ENCODE measurements at places on chromosomes 2 and 18.

DNA sequence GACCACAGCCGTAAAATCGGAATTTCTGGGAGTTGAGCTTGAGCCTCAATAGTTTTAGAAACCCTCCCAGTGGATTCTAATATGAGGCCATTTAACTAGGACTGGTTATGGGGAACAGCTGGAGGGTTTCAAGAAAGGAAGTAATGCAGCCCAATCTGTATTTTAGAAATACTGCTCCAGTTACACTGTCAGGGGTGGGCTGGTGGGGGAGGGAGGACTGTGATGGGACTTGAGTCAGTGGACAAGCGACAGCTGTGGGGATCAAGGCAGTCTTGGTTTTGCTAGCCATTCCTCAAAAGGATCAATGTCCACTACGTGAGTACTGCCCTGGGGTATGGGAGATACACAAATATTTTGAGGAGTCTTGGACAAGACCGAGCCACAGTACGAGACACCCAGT, 34.8 kb downstream of the ASB1 start:
- DNase-seq, result no peak

DNA sequence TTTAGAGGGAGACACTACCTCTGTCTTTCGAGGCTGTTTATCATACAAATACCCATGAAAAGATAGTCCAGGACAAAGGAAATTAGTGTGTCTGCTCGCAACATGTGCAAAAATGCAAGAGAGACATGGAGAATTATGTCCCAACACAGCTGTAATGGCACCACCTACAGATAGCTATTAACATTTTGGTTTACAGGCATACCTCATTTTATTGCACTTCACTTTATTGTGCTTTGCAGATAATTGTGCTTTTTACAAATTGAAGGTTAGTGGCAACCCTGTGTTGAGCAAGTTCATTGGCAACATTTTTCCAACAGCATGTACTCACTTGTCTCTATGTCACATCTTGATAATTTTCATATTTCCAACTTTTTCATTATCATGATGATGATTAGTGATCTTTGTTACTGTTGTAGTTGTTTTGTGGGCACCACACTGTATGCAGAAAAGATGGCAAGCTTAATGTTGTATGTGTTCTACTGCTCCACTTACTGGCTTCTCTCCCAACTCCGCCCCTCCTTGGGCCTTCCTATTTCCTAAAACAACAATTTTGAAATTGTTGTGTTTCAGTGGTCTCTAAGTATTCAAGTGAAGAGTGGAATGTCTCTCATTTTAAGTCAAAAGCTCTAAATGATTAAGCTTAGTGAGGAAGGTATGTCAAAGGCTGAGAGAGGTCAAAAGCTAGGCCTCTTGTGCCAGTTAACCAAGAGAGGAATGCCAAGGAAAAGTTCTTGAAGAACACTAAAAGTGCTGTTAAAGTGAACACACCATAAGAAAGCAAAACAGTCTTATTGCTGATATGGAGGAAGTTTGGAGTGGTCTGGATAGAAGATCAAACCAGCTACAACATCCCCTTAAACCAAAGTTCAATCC, 52.0 kb downstream of the ANKRD12 start:
- DNase-seq, result no peak

DNA sequence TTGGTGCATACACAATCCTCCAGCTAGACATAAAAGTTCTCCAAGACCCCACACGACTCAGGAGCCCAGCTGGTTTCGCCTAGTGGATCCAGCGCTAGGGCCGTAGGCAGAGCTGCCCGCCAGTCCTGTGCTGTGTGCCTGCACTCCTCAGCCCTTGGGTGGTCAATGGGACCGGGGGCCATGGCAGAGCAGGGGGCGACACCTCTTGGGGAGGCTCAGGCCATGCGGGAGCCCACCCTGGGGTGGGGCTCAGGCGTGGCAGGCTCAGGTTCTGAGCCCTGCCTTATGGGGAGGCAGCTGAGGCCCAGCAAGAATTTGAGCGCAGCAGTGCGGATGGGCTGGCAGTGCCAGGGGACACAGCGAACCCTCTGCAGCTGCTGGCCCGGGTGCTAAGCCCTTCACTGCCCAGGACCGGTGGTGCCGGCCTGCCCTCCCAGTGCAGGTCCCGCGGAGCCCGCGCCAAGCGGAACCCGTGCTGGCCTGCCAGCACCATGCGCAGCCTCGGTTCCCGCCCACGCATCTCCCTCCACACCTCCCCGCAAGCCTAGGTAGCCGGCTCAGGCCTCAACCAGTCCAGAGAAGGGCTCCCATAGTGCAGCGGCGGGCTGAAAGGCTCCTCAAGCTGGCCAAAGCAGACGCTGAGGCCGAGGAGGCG, 1566.6 kb upstream of the SLC39A10 start:
- DNase-seq, result no peak

GRCh38 chr18:6069103-6069502, 173.8 kb upstream of the TMEM200C start:
- DNase-seq, result no peak

- no peak for DNase-seq
Measured at GRCh38 chr2:40824278-40824677, 372.4 kb upstream of the SLC8A1 start.

DNA sequence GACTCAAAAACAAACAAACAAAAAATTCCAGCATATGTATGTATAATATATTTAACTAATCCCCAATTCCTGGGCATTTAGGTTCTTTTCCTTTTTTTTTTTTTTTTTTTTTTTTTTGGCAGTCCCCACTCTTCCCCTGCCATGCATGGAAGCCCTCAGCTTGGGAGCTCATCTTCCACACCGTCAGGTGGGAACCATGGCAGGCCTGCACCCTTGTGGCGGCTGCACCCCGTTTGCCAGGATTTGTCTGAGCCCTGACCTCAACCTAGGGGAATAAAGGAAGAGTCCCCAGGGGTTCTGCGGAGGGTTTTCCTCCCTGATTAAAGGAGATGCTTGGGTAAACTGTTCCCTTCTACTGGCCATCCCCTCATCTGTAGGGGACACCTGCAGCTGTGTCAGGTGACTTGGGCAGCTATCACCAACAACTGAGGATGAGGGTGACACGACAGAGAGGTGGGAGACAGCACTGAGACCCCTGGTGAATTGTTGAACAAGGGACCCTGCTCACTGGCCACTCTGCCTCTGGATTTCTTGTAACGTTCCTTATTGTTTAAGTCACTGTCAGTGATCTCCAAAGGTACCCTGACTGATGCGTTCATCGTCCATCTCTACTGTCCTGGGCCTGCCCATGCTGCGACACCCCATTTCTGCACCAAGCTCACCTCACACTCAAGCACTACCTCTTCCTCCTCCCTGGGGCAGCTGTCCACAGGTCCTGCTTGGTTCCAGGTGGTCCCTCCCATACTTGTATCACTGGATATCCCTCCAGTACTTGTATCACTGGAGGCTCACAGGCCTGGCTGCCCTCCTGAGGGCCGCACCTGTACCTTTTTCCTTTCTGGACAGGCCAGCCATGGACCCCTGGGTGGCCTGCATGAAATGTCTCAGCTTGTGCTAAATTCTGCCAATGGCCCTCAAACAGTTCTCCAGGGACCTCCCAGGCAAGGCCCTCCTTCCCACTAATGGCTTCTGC, 14.5 kb downstream of the TMEM185B start:
- no peak for DNase-seq

DNA sequence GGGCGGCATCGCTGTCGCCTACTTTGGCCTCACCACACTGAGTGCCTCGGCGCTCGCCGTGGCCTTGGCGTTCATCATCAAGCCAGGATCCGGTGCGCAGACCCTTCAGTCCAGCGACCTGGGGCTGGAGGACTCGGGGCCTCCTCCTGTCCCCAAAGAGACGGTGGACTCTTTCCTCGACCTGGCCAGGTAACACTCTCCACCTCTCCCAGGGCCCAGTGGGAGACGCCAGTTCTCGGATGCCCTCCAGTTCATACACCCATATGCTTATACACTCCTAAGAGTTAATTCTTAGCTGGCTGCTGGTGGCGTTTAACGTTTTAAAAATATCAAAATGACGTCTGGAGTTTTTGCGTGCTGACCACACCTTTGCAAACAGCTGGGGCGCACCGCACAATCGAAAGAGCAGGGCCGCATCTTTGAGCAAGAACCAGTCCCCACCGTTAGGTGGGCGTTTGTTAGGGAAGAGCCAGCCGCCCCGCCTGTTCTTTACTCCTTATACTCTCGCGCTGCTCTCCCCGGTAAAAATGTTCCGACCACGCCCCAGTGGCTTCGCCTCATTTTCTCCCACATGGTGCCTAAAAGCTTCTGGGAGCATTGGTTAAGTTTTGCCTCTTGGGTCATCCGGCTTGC, 899 bp downstream of the SLC1A4 start:
- DNase-seq, result no peak

- no peak for DNase-seq
Measured at GRCh38 chr2:71784734-71785511, 331.6 kb downstream of the DYSF start.

DNA sequence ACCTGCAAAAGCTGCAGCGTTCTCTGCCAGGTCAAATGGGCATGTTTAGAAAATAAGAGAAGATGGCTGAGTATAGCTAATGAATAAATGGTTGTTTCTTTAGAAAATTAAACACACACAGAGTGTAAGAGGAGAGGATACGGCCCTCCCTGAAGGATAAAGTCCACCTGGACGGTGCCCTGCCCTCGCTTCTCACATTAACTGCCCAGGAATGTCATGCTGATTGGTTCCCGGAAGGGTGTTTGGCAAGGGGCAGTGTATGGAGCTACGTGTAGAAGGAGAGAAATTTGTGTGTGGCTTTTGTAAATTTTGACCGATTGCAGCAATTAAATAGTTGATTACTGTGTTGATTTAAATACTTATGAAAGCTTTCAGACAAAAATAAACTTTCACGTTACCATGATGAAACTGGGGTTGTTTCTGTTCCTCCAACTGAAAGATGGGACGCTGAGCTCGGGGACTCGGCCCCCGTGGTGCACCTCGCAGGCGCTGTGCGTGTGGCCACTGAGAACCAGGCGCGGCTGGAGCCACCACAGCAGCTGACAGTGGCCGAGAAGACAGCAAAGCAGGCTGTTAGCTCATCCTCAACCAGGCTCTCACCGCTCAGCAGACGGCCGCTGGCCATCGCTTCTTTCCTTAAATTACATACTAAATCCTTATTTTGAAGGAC, 22.7 kb downstream of the MPPE1 start:
- DNase-seq, result no peak

- DNase-seq, result peak; percentile 9
Measured at GRCh38 chr2:165357758-165358157, 111.7 kb upstream of the CSRNP3 start.

DNA sequence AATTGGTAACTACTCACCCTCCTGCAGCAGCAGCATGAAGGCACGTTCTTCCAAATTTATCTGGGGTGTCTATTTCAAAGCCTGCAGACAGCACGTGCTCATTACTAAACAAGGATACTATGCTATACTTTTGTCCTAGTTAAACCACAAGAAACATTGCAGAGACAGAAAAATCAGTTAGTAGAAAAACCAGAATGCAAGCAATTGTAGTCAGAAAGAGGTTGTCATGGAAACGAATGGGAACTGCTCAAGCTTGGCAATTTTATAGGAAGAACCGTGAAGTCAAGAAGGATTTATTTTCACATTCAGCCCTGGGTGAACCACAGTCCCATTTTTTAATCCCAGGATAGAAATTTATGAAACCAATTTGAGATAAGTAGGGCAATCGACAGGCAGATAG, 162.2 kb upstream of the PGAP1 start:
- DNase-seq, result no peak

GRCh38 chr2:233929352-233930022, 12.3 kb downstream of the TRPM8 start:
- DNase-seq, result no peak

- peak; percentile 99 for DNase-seq
Measured at GRCh38 chr2:160920791-160921303, 239.4 kb upstream of the TANK start.

DNA sequence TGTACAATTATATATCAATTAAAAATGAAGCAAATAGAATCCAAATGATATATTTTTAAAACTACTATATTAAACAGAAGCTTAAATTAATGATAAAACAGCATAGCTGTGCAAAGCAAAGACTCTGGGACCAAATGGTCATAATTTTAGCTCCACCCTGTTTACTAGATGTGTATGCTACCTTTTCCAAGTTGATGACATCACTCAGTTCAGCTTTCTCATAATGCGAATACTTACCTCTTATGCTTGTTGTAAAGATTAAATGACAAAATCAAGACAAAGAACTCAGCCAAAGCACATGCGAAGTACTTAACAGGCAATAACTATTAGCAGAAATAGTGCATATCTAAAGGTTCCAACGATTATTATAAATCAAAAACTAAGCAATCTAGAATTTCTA, 51.6 kb downstream of the LNPK start:
- DNase-seq, result no peak

- no peak for DNase-seq
Measured at GRCh38 chr2:128748336-128748735, 429.7 kb upstream of the HS6ST1 start.

DNA sequence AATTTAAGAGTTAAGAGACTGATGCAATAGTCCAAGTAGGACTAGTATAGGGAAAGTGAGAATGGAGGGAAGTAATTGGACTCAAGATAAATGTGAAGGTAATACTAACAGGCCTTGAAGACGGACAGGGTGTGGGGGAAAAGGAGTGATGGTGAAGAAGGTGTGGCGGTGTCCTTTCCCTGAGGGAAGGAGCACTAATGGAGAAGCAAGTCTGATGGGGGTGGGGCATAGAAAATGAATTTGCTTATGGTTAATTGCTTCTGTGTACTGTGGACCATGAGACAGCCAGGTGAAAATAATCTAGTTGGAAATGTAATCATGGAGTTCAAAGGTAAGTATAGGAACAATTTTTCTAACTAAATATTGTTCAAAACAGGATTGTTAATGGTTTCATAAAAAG, 7.1 kb upstream of the TGOLN2 start:
- DNase-seq, result no peak

DNA sequence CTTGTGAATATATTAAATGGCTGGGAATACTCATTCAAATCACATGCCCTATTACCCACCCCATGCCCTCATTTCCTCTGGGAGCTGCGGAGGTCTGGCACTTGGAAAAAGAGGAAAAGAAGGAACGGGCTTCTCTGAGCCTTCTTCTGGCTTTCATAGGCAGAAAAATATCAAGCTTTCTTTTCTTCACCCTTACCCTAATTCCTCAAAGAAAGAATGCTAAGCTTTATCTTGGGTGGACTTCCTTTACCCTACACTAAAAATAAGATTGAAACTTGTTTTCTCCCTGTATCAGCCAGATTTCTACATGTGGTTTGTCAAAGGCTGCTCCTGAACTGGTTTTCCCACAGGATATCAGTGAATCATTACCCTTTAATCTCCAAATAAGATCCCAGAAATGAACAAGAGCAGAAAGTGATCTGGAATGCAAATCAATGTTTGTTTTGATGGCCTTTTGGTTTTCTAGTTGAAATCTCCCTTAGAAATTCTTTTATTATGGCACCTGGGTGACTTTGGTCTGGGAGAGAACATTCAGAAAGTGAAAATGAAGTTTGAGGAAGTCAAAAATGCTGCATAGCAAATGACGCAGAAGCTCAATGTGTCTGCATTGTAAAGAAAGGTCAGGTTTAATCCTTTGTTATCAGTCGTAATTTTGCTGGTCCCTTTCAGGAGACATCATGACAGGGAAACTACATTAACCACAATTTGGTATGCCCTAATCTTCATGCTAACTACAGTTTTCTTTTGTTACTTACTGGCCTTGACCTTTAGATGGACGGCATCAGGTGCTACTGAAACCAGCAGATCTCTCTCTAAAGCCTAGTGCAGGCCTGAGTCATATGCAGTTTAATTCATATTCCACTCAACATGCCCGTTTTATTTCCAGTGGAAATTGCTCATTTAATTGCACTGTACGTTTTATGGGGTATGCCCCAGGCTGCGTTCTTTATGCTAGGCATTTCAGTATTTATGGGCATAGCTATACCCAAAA, 46.6 kb upstream of the HNRNPA3 start:
- DNase-seq, result no peak

GRCh38 chr18:50848991-50849390, 29.2 kb upstream of the MRO start:
- DNase-seq, result no peak

All from fibroblast of skin of left biceps (primary cell).